Dorsolateral prefrontal cortex (tissue), 122 donors: ENCODE measurements at places on chromosomes 2 and 18.

GRCh38 chr2:100786297-100786658 is 33.7 kb upstream of the NPAS2 start:
- peak; percentile 63 for DNase-seq

DNA sequence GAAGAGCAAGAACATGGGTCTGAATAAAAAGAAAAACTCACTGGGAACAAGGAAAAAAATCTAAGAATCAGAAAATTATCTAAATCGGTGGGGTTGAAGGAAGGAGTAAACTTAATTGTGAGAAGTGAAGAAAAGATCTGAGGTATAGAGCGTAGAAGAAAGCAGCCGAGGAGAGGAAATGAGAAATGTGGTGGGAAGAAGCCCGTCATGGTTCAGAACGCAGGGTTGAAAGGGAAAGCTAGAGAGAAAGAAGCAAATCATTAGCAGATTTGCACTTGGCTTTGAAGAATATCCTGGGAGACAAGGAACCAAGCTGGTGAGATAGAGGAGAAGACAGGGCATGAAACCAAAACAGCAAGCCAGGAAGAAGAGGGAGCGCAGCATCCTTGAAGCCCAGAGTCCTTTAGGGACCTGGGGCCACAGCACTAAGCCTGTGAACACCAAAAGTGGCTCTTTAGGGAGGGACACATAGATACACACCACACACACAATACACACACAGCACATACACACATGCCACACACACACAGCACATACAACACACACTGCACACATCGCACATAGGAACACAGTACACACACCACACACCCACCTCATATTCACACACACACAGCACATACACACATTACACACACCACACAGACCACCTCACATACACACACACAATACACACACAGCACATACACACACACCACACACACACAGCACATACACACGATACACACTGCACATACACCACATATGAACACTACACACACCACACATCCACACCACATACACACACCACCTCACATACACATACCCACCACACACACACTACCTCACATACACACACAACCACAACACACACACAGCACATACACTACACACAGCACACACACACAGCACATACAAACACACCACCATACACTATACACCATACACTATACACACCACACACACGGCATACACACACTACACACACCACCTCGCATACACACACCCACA is 274.6 kb downstream of the ETAA1 start:
- DNase-seq, result no peak

DNA sequence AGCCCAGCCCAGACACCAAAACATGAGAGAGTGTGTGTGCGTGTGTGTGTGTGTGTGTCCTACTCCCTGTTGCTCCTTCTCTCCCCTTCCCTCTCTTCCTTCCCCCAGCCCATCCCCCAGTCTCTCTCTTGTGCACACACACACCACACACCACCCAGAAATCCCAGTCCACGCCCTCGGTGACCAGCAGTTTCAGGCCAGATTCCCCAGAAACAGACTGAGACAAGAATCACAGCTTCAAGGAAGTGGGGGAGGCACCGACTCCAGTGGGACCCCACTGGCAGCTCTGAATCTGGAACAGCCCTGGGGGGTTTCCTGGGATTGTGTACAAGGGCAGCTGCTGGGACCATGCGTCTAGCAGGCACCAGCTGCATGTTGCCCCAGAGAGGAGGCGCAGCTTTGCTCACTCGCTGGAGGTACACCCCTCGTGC is 113.5 kb downstream of the NDUFA10 start:
- DNase-seq, result no peak

- DNase-seq, result no peak
These were observed 30.7 kb downstream of the GEMIN6 start for GRCh38 chr2:38808677-38809076.

DNA sequence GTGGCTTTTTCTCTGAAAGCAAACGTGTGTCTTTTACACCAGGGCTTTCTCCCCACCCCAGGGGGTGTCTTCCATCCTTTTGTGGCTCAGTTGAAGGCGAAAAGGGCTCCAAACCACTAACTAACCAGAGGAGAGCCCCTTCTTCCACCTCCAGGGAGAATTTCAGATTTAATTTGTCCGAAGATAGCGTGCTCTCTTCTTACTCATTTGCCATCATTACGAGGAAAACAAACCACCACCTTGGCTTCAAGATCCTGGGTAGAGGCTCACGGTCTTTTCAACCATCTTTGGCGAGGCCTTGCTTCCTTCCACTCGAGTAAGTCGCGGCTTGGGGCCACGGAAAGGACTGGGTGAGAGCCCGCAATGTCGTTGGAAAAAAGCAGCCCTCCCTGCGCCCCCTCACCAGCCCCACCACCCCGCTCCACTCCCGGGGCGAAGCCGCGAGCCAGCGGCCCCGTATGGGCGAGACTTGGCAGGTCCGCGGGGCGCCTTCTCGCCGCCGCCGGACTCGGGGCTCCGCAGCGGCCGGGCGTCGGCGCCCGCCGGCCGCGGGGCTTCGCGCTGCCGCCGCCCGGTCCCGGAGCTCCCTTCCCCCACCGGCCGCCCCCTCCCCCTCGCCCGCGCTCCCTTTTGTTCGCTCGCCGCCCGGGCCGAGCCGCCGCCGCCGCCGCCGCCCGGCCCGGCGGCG is 1.7 kb upstream of the ZNF532 start:
- DNase-seq, result no peak

DNA sequence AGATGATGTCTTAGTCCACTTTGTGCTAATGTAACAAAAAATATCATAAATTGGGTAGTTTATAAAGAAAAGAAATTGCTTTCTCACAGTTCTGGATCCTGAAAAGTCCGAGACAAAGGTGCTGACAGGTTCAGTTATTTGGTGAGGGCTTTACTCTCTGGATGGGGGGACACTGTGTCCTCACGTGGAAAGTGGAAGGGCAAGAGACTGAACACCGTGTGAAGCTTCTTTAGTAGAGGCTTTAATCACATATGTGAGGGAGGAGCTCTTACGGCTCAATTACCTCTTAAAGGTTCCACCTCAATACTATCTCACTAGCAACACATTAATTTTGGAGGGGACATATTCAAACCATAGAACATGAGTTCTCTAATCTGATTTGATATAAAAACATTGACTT is 204.3 kb downstream of the FSIP2 start:
- no peak for DNase-seq

- DNase-seq, result no peak
These were observed 45.6 kb upstream of the SELENOI start for GRCh38 chr2:26300234-26300925.

- no peak for DNase-seq
These were observed 32.9 kb upstream of the ST3GAL5 start for GRCh38 chr2:85921659-85922058.

- DNase-seq, result no peak
These were observed 25.4 kb downstream of the SESTD1 start for GRCh38 chr2:179239195-179239594.

DNA sequence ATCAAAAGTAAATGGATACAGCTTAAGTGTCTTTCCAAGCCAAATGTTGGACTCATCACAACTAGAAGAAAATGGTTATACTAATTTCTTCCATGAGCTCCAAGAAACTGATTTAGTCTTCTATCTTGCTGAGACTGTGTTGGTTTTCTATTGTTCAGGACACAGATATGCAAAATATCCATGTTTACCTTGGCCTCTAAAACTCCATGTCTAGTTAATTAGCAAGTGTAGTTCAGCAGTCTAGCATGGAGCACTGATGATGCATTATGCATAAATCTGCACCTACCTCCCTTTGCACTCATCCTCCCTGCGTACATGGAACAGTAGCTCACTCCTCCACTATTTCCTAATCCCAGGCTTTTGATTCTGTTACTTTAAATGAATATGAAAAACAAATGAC is 731.4 kb upstream of the CHAC2 start:
- no peak for DNase-seq

- DNase-seq, result no peak
These were observed 129.3 kb downstream of the METTL4 start for GRCh38 chr18:2442006-2442405.

GRCh38 chr2:224883700-224884099 is 158.6 kb downstream of the DOCK10 start:
- DNase-seq, result no peak

DNA sequence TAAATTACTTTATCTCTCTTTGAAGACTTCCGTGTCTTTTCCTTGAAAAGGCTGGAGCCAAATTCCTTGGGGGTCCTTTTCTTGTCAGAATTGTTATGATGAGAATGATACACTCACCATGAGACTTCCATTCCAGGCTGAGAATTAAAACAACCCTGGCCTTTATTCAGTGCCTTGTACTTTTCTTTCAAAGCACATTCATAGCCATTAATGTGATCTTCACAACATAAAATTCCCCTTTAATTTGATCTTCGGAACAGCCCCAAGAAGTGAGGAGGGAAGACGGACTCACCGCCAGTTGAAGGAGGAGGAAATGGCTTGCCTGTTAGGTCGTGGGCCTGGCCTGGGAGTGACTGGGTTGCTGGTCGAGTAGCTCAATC is 127.3 kb downstream of the DDX1 start:
- DNase-seq, result no peak

GRCh38 chr2:58957188-58957840 is 716.2 kb upstream of the FANCL start:
- no peak for DNase-seq

DNA sequence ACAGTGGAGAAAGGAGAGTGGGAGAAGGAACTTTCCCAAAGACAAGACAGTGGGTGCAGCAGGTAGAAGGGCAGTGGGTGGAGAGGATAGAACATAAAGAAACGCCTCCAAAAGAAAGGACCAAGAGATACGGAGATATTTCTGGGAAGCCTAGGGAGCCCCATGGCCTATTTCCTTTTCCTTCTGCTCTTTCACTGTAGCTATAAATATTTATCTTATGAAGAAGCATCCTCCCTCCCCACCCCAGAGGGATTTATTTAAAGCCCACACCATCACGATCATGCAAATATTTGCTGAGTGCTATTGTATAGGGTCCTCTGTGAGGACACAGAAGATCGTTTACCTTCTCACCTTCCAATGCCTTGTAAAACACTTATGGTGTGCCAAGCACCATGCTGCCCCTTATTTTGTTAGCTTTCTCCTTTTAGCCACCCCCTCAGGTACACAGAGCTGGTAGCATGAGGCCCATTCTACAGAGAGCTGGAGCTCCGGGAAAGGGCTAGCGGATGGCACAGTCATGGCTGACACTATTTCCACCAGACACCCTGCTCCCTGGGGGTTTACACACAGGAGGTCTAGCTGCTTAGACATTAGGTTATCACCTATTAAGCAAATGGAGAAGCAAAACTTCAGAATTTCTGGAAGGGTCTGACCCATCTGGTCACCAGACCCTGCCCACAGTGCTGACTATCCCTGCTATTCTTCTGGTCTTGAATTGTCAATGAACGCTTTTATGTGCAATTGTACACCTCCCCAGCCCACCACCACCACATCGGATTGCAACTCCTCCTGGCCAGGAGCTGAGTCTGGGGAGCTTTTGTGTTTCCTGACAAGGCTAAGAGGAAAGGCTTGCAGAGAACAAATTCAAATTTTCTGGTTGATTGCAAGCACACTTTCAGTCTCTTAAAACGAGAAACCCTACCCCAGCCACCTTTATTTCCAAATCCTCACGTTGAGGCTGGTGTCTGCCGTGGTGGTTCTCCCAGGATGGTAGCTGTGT is 91.8 kb upstream of the KLF7 start:
- no peak for DNase-seq

GRCh38 chr2:69998761-69999160 is 37.3 kb upstream of the ASPRV1 start:
- no peak for DNase-seq

- DNase-seq, result no peak
These were observed 75.0 kb downstream of the SOCS6 start for GRCh38 chr18:70363861-70364260.

DNA sequence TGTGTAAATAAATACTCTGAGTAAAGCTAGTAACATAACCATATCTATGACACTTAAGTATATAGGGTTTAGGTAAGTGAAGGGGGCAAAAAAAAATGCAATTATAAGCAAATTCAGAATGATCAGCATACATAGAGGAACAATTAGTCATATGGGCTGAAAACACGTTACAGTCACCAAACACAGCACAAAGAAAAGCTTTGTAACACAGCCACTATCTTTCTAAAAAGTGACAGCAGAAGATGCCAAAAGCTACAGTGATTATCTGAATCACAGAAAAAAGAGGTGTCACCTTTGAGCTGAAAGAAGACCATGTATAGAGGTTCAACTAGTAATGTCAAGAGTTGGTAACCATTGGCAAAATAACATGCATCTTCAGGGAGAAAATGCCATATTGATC is 115.5 kb downstream of the ERBB4 start:
- DNase-seq, result no peak

- DNase-seq, result no peak
These were observed 450.8 kb downstream of the EIPR1 start for GRCh38 chr2:2926858-2927175.

GRCh38 chr2:162125138-162125537 is 26.9 kb downstream of the GCG start:
- DNase-seq, result no peak

DNA sequence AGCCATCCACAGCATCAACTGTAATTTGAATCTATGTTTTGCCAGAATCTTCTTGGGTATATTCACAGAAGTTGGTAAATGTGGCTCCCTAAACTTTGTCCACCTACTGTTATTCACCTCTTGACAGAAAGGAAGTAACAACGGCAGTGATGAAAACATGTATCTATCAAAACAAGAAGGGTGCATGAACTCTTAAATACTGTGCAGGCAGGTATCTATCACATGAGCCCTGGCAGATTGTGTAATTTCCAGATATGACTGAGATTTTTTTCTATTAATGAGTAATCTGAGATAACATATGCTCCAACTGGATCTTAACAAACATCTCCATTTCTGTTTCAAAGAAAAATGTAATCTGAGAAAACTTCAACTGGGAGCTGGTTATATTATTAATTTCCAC is 36.6 kb downstream of the SFT2D3 start:
- no peak for DNase-seq

DNA sequence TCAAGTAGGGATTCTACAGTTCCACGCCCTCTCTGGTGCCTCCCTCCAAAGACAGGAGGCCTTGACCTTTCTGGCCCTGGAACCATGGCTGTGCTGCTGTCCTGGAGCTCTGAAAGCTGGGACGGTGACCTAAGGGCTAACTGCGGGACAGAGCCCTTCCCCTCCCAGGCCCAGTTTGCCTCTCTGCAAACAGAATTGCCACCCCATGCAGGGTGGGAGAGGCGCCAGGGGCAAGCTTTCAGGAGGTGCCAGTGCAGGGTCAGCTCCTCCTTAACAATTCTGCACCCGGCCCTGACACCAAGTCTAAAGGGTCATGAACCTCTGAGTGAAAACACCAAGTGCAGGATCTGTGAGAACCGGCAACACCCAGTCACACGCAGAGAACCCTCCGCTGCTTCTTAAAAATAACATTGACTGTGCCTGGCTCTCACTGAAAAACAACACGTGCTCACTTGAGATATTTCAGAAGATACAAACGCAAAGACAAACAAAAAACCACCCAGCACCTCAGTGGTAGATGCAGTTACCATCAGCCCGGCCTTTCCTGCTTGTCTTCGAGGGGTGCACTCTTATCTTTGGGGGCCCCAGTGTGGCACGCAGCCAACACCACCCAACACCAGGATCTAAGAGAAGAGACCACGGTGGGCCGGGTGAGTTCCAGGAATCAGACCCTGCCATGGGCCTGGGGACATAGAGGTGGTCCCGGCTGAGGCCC is 1.1 kb upstream of the SNED1 start:
- DNase-seq, result no peak
